ENCODE measurements at places on chromosomes 13 and 19.

GRCh38 chr13:100338275-100338674 is 249.4 kb downstream of the PCCA start:
- DNase-seq = no peak

GRCh38 chr13:97896446-97896845 is 57.0 kb upstream of the IPO5 start:
- no peak for DNase-seq

DNA sequence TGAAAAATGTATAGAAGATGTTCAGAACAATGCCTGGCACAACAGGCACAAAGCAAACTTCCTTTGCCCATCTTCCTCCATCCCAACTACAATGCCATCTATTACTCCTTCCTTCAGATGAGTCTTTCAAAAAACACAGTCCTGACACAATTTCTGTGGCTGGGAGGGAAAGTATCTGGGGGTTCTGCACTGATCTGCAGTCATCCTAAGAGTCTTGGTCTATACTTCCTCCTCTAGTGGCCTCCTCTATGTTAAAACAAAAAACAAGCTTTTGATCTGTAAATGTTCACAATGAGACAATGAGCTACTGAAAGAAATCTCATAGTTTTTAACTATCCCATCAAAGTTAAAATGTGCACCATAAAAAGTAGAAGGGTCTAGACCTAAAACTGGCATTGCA is 44.8 kb downstream of the USP12 start:
- DNase-seq = no peak

DNA sequence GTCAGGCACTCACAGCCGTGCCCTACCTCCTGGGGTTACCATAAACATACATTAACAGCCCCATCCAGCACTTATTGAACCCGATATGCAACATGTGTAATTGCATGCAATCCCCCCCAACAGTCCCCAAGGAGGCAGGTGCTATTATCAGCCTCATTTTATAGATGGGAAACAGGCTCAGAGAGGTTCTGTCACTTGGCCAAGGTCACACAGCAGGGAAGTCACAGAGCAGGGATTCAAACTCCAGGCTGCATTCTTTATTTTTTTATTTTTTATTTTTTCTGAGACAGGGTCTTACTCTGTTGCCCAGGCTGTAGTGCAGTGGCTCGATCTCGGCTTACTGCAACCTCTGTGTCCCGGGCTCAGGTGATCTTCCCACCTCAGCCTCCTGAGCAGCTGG is 38.4 kb upstream of the TNFAIP8L1 start:
- DNase-seq = no peak

GRCh38 chr13:30145709-30146367 is 161.5 kb downstream of the KATNAL1 start:
- DNase-seq = no peak

DNA sequence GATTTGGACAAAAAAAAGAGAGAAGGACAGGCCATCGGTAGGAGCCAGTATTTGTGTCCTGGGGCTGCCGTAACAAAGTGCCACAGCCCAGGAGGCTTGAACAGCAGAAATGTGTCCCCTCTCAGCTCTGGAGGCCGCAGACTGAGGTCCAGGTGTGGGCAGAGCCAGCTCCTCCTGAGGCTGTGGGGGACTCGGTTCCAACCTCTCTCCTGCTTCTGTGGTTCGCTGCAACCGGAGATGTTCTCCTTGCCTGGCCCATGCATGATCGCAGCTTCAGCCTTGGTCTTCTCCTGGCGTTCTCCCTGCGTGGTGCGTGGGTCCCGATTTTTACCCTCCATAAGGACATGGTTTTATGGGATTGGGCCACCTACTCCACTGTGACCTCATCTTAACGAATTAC is 85.9 kb upstream of the SOX1 start:
- DNase-seq = no peak

GRCh38 chr19:41263042-41263849 is 926 bp upstream of the HNRNPUL1 start:
- peak; percentile 60 for DNase-seq

DNA sequence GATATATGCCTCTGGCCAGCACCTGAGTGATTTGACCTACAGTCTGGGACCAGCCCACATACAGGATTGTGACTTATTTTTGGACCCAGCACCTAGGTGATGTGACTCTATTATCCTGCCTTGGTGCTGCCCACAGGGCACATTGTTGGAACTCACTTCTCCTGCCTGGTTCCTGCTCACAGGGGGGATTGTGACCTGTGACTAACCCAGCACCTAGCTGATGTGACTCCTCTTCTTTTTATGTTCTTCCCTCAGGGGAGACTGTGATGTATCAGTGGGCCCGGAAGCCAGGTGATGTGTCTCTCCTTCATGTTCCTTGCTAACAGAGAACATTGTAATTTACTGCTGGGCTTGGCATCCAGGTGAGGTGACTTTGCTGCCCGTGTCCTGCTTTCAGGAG is 63.0 kb upstream of the ZNF724 start:
- DNase-seq = no peak

DNA sequence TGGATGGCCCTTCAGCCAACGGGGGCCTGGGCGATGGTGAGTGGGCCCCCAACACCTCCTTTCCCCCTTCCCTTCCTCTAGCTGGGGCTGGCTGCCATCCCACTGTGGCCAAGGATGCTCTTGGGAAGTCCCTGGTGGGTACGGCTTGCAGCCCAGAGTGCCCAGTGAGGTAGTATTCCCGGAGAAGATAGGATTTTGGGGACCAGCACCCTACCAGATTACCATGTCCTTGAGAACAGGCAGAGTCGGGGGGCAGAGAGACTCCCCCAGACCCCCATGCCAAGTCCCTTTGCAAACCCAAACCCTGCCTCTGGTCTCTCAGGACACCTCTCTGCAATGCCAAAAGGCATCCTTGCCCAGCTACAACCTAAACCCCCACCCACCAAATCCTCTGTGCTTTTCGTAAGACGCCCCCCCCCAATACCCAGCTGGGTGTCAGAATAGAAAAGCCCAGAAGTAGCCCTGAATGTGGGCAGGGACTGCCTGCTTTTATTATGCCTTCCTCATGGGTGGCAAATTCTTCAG is 1.7 kb downstream of the HIF3A start:
- no peak for DNase-seq

DNA sequence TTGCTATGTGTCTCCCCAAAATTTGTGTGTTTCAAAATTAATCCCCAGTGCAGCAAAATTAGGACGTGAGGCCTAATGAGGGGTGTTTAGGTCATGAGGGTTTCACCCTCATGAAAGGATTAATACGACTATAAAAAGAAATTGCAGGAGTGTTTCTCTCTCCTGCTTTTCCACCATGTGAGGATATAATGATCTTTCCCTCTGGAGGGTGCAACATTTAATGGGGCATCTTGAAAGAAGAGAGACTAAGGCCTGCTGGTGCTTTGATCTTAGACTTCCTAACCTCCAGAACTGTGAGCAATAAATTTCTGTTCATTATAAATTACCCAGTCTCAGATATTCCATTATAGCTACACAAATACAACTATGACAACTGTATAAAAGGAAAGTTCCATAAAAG is 183.2 kb downstream of the MYO16 start:
- DNase-seq = no peak

DNA sequence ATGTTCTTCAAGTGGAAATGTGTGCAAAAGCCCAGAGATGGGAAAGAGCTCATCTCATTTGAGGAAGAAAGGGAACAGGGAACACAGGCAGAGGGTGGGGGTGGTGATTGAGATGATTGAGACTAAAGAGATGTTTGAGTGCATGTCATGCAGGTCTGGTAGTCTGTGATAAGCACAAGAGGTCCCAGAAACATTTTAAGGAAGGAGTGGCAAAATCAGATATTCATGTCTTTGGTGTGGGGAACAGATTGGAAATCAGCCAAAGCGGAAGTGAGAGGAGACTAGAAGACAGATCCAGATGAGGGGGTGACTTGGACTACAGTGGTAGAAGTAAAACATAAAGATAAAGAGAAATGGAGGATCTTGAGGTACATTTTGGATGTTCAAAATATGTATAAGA is 39.4 kb upstream of the DACH1 start:
- no peak for DNase-seq

DNA sequence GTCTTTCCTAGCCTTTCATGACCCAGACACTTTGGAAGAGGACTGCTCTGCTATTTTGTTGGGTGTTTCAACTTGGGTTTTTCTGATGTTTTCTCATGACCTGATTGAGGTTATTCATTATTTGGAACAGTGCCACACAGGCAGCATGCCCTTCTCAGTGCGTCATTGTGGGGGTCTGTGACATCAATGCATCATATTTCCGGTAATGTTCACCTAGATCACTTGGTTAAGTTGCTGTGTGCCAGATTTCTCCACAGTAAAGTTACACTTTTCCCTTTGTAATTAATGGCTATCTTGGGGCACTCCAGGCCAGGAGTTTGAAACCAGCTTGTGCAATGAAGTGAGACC is 124.4 kb downstream of the SIPA1L3 start:
- DNase-seq = no peak

DNA sequence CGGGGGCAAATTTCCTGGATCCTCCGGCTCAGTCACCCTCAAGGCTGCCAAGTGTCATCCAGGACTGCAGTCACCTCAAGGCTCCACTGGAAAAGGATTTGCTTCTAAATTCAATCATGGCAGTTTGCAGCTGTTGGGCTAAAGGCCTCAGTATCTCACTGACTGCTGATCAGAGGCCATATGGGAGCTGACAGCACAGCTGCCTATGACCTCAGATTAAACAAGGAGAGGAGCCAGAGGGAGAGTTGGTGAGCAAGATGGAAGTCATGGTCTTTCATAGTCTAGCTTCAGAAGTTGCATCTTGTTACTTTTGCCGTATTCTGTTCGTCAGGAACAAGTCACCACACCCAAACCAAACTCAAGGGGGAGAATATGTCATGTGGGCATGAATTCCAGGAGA is 849.7 kb downstream of the UQCRFS1 start:
- no peak for DNase-seq

DNA sequence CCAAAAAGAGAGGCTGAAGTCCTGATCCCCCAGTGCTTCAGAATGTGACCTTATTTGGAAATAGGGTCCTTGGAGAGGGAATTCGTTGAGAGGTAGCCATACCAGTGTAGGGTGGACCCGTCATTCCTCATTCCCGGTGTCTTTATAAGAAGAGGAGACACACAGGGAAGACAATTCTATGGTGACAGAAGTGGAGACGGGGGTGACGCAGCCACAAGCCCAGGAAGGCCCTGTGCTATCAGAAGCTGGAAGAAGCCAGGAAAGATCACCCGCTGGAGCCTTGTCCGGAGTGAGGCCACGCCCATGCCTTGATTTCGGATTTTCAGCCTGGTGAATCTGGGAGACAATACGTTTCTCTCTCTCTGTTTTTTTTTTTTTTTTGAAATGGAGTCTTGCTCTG is 2.6 kb upstream of the MYPOP start:
- DNase-seq = no peak

DNA sequence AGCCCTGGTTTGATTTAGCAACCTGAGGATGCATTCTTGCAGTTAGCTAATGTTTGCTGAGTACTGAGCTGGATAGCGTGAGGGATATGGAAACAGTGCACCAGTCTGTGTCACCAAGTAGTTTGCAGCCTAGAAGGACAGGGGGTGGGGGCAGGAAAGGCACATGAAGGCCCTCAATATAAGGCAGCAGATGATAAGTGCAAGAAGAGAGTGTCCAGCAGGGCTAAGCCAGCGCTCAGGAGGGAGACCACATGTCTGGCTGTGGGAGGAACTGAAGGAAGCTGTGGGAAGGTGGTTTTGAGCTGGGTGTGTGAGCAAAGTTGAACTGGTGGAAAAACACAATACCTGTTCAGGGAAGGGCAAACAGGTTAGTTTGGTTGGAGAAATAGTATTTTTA is 1.7 kb downstream of the CXCL17 start:
- DNase-seq = no peak

DNA sequence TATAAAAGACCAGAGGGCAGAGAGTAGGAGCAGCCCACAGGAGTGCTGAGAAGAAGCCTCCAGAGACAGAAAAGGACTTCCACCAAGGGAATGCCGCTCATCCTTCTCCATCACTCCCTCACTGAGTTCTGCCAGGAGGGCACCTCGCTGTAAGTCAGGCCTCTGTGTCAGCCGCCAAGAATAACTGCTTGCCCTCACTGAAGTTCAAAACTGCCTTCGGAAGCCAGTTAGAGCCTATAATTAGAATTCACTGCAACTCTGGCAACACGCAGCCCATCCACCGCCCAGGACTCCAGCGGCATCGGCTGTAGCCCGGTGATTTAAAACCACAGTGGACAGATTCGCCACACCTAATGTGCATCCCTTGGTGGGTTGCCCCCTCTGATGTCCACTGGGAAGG is 281.8 kb upstream of the ZNF507 start:
- no peak for DNase-seq

DNA sequence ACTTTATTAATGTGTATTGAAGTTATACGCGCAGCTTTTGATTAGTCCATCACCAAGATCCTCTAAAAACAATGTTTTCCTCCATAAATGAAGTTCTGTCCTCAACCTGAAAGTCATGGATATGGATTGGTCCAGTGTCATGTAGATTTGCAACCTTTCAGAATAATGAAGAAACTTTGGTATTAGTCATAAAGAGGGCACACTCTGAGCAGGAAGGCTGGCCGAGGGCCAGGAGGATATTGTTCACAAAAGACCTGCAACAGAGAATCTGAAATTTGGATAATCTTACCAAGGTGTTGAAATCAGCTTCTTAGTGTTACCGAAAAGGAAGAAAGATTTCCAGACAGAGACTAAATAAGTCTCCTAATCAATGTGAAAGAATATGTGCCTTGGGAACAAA is 20.7 kb downstream of the CLDN10 start:
- no peak for DNase-seq

- no peak for DNase-seq
Measured at GRCh38 chr19:51702825-51703574, 9.9 kb downstream of the SPACA6 start.

DNA sequence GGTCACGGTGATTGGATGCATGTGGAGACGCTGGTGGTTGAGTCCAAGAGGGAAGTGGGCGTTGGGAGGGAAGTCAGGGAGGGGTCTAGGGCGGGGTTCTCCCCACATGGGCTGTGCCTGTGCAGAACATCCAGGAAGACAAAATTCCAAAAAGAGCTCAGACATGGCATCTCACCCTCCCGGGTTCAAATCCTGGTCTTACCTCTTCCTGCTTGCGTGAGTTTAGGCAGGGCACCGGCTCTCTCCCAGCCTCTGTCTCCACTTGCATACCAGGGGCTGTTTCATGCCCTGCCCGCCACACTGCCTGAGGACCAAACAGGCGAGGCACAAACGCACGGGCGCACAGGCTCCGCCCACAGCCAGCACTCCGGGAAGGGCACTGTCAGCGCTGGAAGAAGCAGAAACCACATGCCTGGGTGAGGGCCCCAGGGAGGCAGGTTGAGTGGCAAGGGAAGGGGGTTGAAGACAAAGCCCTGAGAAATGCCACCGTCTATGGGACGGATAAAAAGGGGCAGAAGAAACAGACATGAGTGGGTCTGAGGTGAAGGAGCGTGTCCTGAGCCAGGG is 123.6 kb upstream of the SOX1 start:
- no peak for DNase-seq

DNA sequence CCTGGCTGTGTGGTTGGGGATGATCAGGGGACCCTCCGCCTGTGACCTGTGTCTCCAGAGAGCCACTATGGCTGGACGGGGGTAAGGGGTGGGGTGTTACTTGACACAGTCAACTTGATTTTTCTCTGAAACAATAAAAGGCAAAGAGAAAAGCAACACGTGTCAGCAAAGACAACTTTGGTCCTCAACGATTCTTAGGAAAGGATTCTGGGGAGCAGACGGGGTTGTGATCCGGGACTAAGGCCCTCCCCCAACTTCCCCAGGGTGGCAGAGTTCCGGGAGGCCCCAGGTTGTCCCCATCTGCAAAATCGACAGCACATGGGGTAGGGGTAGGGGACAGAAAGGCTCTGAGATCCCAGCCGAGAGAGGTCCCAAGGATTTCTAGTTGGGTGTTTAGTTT is 46.2 kb downstream of the COLGALT1 start:
- no peak for DNase-seq
